Ovary (tissue), 10 donors: ENCODE measurements at places on chromosomes 5 and 9. TPM values are rescaled to one million over a fixed set of nuclear protein-coding genes. Genes with fewer than 3 reads are reported as not detected.

Gene TMEM232
- total RNA-seq = 23.6 TPM

Gene STING1
- total RNA-seq = 53.8 TPM

Gene CREB3
- 38.0 TPM for total RNA-seq

Gene RANBP17
- 8.5 TPM for total RNA-seq

Gene COL5A1
- total RNA-seq = 49.1 TPM
